ENCODE measurements at places on chromosomes 4 and X.
A peak's percentile ranks its signal among the peaks of the same experiment; 100 is the strongest.

DNA sequence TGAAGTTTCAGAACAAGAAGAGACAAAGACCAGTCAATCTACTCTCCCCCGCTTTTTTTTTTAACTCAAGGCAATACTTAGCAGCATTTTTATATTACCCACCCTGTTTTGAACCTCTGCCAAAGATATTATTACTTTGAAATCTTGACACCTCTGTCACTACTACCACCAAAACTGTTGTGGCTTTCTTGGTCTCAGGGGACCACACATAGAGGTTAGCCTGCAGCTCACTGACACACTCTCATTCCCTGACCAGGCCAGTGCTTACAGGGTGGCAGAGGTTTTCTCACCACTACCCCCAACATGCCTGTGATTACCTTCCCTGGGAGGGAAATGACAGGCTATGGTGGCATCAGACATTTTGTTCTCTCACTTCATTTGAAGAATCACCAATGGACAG lies 137.4 kb upstream of the STIM2 start:
- no peak for DNase-seq

- peak; percentile 15 for DNase-seq
Measured at GRCh38 chr4:54228056-54228527, 1.0 kb upstream of the PDGFRA start.

DNA sequence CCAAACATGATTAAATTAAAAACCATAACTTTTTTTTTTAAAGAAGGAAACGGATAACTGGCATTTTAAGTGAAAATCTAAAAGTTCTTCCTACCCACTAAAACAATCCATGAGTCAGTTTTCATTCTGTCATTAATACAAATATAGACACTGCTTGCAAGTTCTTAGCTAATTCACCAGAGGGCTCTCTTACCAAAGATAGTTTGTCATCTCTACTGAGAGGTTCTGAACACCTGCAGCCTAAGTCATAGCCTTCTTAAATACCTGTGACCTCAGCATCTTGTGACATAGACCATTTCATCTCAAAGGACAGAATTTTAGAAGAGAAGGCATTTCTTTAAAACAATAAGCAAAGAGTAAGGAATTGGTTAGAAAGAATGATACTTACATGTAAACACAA lies 65.3 kb upstream of the FAM120C start:
- DNase-seq, result no peak

GRCh38 chrX:12921886-12922598 lies 15.6 kb downstream of the TLR8 start:
- no peak for DNase-seq

GRCh38 chr4:170610434-170610833 lies 520.7 kb upstream of the AADAT start:
- no peak for DNase-seq

DNA sequence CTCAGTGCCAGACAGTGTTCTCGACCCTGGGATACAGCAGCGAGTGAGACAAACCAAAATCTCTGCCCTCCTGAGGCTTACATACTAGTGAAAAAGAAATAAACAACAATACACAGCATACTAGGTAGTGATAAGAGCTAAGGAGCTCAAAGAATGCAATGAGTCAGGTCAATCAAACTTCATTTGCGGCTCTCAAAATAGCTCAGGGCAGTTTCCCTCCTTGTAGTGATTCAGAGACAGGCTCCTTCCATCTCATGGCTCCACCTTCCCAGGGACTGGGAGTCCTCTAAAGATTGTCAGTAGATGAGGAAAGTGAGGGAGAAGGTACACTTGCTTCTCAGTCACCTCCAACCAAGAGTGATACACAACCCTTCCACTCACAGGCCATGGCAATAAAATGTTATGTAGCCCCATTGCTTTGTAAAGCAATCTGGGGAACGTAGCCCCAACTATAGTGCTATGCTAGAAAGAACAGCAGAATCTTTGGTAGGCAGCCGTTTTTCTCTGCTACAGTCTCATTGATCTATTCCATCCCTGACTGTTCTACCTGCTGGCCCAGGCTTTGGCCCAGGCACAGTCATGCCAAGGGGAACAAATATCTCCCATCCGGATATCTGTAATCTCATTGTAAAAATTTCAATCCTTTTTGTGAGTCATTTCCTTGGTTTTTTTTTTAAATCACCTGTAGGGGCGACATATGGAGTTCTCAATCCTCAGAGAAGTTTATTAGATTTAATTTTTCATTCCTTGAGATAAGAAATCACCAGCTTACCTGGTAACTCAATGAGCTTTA lies 183.1 kb upstream of the S100G start:
- DNase-seq, result no peak

- DNase-seq, result peak; percentile 75
Measured at GRCh38 chrX:152642931-152643564, 5.4 kb downstream of the GABRQ start.

- DNase-seq, result no peak
Measured at GRCh38 chr4:123050018-123050417, 127.6 kb upstream of the NUDT6 start.

DNA sequence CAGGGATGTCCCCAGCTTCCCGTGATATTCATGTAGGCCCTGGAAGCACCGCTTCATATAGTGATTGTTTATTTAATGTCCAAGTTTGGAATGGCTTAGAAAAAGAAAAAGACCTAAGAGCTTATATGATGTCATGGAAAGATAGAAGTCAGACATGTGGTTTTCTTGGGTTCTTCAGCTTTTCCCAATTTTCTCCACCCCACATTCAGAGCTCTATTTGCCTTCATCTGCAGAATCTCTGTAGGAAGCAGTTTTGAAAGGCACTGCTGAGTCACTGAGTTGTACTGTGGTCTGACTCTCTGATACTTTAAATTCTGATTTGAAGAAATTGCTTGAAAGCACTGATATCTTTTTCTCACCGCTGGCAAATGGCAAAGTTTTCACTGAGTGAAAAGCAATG lies 120.6 kb upstream of the EDNRA start:
- no peak for DNase-seq

DNA sequence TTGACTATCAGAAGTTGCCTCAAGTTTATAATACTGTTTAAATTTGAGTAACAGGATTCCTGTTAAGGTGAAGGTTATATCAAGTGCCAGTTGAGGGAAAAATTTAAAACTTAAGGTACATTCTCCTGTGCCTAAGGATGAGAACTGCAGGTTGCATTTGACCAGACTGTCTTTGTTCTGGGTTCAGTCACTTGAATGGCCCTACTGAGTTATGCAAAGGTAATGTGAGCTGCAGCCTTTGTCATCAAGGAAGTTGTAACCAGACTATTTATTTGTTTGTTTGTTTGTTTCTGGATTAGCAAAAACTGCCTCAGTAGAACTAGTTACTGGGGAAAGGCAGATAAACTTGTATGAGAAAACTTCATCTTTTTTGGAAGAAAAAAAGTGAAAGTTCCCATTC lies 131.9 kb downstream of the ATOH1 start:
- DNase-seq, result no peak

- no peak for DNase-seq
Measured at GRCh38 chr4:176833400-176834175, 40.9 kb upstream of the VEGFC start.

- DNase-seq, result no peak
Measured at GRCh38 chr4:158274636-158275035, 64.3 kb downstream of the TMEM144 start.

DNA sequence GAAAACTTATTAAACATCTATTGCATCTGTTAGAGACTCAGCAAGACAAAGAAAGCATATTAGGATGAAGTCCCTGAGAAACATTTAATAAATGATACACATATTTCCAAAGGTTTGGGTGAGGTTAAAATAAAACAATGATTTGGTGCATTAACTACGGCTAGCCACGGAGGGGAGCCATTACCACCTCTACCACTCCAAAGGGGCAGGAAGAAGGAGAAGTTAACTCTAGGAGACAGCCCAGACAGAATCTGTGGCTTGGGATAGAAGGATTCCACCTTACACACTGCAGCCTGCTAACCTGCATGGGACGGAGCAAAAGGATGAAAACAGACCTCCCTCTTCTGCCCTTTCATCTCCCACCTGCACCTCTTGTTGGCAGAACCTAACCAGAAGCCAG lies 189.1 kb upstream of the C1QTNF7 start:
- no peak for DNase-seq

DNA sequence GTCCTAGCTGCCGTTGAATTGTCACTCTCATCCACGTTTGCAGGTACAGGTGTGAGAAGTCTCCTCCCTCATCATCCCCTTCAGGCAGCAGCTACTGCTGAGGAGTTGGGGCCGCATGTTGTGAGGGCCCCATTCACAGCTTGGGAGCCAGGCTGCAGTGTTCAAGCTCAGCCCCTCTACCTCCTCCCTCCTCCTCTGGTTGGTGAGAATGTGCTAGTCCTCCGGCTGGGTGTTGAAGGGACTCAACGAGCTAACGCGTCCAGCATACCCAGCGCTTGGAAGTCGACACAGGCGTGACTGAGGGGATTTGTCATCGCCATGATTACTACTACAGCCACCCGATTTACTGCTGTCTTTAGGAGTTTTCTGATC lies 82.0 kb upstream of the PSAPL1 start:
- DNase-seq, result no peak

Data from anterior cingulate cortex (tissue), 58 donors.